ENCODE measurements at places on chromosomes 2 and 18.

GRCh38 chr2:101395545-101396315 is 8.4 kb upstream of the CREG2 start:
- DNase-seq = peak; percentile 39

DNA sequence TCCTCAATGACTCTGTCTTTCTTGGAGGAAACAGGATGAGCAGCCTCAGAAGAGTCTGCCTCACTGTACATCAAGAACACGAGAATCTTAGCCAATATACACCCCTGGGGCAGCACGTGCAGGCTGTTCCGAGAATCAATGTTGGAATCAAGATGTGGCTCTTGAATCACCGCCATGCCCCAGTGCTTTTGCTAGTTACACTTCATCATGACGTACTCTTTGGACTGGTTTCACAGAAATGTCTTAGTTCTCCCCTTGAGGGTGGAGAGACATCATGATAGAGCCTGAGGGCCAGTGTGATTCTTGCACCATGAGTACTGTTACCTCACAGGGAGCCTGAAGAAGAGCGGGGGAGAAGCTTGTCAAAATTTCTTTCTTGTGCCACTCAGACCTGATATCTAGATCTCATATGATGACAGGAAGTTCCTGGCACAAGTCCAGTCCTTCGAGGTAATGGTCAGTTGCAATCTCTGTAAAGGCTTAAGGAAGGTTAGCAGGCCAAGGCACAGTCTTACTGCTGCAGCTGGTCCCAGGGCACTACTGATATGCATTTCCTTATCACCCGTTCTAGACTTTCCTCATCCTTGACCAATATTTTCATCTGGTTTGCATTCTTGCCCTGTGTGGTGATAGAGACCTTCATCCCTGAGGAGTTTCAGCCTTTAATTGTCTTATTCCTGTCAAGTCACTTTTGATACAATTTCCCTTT is 28.2 kb upstream of the STAT4 start:
- DNase-seq = peak; percentile 90

- DNase-seq = no peak
These were observed 179.3 kb downstream of the RNF152 start for GRCh38 chr18:61713502-61713901.

DNA sequence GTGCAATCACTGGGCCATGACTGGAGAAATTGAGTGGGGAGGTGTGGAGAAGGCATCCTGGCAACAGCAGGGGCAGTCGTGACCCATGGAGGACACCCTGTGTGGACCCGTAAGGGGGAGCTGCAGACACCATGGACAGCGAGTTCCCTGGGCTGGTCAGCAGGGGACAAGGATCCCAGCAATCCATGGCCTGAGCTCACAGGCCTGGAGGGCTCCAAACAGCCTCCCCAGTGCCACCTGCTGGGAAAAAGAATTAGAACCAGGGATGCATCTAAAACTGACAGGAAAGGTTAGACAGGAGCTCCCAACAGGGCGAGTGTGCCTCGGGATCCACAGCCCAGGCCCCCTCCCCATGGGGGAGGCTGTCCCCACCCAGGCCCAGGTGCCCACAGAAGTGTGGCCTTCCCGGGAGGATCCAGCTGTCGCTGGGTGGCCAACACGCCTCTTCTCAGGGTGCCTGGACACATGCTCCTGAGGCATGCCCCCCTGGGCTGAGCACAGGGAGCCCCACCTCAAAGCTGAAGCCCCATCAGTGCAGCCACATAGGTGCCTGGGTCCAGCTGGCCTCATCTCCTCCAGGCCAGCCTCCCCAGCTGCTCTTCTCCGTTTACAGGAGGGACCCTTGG is 20.5 kb upstream of the KIF1A start:
- DNase-seq = peak; percentile 86

DNA sequence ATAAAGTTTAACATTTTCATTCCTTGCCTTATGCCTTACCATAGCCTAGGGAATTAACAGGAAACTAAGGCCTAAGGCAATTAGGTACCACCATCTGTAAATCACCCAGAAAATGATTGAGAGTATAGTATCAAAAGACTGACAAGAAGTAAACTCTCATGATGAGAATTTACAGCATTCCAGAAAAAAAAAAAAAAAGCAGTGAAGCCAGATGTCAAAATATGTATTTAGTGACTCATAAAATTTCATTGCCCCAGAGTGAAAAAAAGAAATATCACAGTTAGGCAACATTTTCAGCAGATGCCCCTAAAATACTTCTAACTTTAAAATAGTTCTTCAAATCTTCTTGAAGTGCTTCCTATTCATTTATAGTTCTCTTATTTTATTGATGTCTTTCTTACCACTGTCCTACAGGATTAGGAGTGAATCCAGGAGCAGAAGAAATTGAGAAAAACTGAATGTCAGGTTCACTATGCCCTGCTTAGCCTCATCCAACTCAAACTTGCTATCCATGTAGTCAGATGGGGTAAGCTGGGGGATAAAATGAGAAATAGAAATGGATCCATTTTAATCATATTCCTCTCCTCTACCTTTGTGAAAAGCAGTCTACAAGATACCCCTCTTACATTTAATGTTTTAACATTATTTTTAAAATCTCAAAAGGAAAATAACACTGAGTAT is 57.3 kb upstream of the TANK start:
- peak; percentile 7 for DNase-seq

- no peak for DNase-seq
These were observed 82.2 kb downstream of the MARCO start for GRCh38 chr2:119024152-119024551.

Measured in GM23248 (cell line).